Myocyte (in vitro differentiated cells): ENCODE measurements at places on chromosomes 3 and 15. TPM values are rescaled to one million over a fixed set of nuclear protein-coding genes. Genes with fewer than 3 reads are reported as not detected.

The SLMAP gene
- 46.8 and 55.8 TPM in 2 replicates for total RNA-seq

The NEK11 gene
- total RNA-seq, result 6.1 and 9.6 TPM in 2 replicates

The RSL24D1 gene
- total RNA-seq, result 68.9 and 71.8 TPM in 2 replicates

The RARB gene
- 0.13 TPM in 1 of 2 replicates, not detected in the other for total RNA-seq

The LRRC2 gene
- 7.0 and 8.2 TPM in 2 replicates for total RNA-seq

The VEPH1 gene
- 17.0 and 29.3 TPM in 2 replicates for total RNA-seq

The TIMP4 gene
- 0.42 and 0.62 TPM in 2 replicates for total RNA-seq
